ENCODE measurements at places on chromosomes 2 and 18.
A peak's percentile ranks its signal among the peaks of the same experiment; 100 is the strongest.

DNA sequence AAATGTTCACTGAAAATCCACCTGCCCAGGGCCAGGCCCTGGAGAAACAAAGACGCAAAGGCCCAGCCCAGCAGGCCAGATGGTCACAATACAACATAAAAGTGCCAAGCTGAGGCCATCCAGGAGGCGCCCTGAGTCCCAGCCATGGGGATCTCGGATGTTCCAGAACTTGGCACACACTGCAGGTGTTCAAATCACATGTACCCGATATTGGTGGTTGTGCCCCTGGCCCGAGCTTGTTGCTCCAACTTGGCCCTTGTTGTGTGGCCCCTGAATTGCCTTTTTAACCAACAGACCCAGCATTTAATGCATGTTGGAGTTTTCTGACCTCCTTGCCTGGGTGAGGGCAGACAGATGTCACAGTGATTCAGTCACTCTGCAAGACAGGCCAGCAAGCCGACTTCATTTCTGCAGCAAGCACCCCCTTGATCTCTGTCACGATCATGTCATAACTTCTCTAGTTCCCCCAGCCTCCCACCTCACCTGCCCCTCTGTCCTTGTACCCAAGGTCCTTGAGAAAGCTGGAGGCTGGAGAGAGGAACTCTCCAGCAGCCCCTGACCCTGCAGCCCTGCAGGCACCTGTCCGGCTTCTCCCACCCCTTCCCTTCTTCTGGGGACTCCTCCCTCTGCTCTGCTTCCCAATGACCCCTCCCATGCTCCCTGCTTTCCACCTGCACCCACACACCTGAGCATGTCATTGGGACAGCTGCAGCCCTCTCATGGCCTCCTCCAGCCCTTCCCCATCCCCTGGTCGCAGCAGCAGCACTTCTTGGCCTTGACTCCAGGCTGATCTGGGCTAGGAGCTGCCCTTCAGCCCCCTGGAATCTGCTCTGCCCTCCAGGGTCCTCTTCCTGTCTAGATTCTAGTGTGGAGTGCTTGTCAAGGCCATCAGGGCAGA lies 9.1 kb downstream of the NGEF start:
- DNase-seq, result no peak

GRCh38 chr2:135056790-135057189 lies 4.7 kb downstream of the RAB3GAP1 start:
- DNase-seq, result no peak

GRCh38 chr2:15298770-15299169 lies 262.4 kb downstream of the NBAS start:
- DNase-seq, result no peak

GRCh38 chr2:109213646-109214433 lies 84.8 kb downstream of the SH3RF3 start:
- peak; percentile 33 for DNase-seq

GRCh38 chr2:128178650-128179460 lies 87.9 kb downstream of the UGGT1 start:
- DNase-seq, result peak; percentile 7

DNA sequence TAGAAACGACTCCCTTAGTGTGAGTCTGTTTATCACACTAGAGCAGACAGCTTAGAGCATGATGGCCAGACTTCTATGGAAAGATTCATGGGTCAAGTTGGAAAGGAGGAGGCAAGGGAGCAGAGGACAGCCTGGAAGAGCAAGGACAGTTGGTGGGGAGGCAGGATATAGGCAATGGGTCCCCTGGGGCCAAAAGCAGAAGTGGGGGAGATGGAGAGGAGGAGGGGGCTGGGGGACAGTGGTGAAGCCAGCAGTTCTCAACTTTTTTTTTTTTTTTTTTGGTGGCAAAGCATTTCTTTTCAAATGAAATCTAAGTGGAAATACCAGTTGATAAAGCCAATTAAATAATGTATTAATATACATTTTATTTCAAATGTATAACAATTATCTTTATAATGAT lies 197.9 kb downstream of the HRH4 start:
- DNase-seq, result no peak

DNA sequence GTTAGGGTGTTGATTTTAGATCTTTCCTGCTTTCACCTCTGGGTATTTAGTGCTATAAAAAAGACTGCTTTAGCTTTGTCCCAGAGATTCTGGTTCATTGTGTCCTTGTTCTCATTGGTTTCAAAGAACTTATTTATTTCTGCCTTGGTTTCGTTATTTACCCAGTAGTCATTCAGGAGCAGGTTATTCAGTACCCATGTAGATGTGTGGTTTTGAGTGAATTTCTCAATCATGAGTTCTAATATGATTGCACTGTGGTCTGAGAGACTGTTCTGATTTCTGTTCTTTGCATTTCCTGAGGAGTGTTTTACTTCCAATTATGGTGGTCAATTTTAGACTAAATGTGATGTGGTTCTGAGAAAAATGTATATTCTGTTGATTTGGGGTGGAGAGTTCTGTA lies 167.1 kb upstream of the KYNU start:
- DNase-seq, result no peak

GRCh38 chr2:84882775-84883550 lies 2.1 kb upstream of the TRABD2A start:
- no peak for DNase-seq

GRCh38 chr2:231716666-231717280 lies 8.4 kb downstream of the PTMA start:
- no peak for DNase-seq

DNA sequence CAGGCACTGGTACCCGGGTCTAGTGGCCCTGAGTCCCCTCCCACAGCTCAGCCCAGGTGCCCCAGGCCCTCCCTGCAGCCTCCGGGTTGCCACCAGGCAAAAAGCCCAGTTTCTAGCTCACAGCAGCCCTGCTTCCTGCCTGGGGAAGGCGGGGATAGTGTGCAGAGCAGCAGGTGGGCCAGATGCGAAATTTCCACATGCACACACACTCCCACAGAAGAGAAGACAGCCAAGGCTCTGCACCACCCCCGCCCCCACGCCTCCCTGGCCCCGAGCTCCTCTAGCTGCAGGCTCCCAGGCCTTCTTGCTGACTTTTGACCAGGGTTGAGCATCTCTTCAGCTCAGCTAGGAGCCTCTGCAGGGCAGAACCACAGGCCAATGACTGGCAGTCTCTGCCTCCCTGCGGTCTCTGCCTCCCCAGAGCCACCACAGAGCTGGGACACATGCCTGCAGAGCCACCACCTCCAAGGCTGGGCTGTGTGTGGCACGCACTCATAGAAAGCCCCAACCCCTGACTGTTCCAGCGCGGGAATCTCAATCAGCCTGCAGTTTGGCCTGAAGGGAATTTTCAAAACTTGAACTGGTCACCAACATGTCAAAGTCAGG lies 7.2 kb downstream of the SLC66A2 start:
- no peak for DNase-seq

DNA sequence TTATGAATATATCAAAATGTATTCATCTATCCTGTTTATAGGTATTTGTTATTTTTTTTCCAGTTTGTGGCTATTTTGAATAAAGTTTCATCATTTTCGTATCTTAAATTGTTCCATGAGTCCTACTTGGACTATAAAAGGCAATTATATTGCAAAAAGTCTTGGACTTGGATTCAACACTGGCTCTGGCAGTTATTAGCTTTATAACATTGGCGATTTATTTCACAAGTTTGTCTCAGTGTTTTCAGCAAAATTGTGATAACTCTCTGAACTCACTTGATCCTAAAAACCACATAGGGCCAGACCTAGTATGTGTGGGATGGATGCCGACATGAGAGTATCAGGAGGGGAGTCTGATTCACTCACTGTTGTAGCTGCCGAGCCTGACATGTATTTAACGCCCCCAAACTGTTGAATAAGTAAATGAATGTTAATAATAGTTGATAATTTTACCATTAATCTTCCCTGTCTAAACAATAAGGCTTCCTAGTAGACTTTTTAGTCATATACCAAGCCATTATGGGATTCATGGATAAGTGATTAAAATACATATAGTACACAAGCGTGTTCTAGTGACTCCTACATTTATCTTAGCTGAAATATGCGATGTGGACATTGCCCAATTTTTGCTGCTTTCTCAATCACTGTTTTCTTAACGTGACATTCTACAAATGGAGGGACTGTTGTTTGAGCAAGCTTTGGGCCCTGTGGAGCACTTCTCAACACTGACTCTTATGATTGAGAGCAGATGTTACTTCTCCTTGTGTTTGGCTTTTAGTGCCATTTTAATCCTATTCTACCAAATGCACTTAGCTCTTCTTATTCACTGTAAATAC lies 907.6 kb downstream of the EPHA4 start:
- DNase-seq, result no peak

GRCh38 chr18:12703096-12703567 lies 290 bp downstream of the PSMG2 start:
- no peak for DNase-seq

GRCh38 chr2:8684878-8685696 lies 3.2 kb downstream of the ID2 start:
- no peak for DNase-seq

DNA sequence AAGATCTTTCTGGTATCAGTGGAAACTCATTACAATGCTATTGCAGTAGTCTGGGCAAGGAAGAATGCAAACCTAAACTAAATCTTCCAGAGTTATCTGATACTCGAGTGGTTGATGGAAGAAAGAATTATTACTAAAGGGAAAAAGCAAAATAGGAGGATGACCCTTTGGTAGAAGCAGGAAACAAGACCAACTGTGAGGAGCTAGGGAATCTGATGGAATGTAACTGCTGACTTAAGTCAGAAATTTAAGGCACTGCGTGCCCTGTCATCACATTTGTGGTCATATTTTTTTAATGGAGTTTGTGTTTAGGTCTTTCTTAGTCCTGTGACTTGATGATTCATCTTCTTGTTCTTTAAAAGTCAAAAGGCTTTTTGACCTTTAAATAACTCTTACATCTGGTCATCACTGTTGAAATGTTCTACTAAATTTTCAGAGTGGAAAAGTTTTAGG lies 36.5 kb upstream of the ARMC9 start:
- DNase-seq, result no peak

- no peak for DNase-seq
Observed at GRCh38 chr2:199404841-199405240, 52.9 kb downstream of the SATB2 start.

GRCh38 chr2:26940001-26940400 lies 30.4 kb upstream of the MAPRE3 start:
- DNase-seq, result no peak

DNA sequence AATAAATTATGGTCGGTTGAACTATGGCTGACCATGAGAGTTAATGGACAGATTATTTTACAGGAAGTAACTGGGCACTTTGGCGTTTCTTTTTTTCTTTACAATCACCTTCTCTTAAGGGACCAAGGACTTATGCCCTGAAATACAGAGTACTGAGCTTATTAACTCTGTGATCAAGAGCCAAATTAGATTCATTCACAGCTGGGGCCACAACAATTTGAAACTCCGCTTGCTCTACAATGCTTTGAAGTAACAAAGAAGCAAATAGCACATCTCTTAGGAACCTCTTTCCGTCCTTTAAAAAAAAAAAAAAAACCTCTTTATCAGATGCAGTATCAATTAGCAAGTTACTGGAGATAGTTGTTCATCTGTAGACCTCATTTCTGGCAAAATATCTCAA lies 112.0 kb downstream of the LYPD6 start:
- no peak for DNase-seq

DNA sequence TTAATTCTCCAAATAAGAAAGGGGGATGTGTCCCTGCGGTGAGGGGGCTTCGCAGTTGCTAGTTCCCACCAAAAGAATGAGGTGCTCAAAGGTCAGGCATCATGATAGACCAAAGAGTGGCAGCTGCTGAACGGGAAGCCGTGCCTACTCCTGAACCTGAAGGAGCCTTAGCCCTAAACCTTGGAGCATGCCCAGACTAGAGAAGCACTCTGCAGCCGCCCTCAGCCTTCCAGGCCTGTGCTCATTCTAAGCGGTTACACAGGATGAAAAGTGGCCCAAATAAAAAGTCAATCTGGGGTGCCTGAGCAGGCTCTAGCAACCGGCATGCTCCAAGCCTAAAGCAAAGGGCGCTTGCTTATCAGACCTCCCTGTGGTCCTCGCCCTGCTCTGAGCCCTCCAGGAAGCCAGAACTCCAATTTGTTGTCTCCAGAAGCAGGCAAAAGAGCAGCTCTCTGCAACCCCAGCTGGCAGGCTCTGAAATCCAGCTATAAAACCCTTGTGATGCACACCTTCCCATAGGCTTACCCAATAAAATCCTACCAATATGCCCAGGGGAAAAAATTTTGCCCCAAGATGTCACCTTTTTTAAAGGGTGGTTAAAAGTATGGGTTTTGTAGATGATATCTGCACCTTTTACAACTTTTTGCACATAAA lies 17.5 kb downstream of the UXS1 start:
- DNase-seq, result no peak

DNA sequence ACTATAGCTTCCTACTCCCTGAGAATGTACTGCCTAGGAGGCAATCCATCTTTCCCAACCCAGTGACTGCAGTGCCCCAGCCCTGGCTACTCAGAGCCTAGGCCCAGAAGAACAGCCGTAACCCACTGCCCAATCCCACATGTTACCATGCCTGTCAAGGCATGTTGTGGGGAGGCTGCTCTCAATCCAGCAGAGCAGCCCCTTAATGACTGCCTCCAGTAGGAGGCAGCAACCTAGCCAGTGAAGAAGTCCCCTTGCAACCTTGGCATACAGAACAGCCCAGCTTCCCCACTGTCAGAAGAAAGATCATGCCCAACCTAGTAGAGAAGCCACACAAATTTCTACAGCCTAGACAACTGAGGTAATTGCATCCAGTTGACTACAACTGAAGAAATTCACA lies 44.2 kb upstream of the CDH7 start:
- DNase-seq, result no peak

DNA sequence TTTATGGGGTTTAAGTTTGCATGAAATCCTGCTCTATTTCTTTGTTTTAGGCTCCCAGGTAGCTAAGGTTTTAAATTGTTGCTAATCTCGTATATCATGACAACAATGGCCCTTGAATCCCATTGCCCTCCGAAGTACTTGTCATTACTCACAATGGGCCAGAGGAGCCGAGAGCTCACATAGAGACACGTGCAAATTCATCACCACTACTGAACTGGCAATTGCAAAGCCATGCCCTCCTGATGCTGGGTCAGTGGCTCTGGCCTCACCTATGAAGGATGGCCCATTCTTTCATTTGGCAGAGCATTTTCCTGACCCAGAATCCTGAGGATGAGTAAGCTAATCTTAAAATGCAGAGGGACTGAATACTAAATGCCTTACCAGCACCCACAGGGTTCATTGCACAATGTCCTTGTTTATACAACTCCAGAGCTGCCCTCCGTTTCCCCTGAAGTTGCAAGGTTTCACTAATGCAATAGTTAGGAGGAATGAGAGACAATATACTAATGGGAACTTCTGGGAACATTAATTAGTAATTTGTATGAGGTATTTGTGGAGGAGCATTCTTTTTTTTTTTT lies 71.6 kb upstream of the GAREM1 start:
- DNase-seq, result no peak

DNA sequence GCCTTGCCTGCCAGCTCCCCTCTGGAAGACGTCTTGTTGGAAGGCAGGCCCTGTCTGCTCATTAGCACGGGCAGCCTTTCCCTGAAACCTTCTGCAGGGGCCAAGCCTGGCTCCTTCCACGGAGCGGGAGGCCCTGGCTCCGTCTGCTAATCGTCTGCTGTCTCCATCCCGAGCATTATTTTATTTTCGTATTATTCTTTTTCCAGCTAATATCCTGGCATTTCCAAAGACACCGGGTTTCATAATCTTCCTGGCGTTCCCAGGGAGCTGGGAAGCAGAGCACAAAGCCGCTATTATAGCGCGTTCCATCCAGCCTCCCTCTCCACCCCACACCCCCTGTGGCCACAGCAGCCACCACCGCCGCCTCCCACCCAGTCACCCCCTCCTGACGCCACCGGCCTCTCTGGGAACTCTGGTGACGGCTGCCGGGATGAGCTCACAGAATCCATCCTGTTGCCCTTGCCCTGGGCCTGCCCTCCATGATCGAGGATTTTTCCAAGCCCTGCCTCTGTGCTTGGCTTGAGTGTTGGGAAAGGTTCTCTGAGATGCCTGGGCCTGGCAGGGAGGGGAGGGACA lies 125.5 kb downstream of the DYSF start:
- no peak for DNase-seq

- DNase-seq, result no peak
Observed at GRCh38 chr2:143530758-143531157, 401.5 kb downstream of the ARHGAP15 start.
